ENCODE measurements at places on chromosomes 12 and 14. TPM values are rescaled to one million over a fixed set of nuclear protein-coding genes. Genes with fewer than 3 reads are reported as not detected.
A peak's percentile ranks its signal among the peaks of the same experiment; 100 is the strongest.

The KCTD10 gene
- total RNA-seq, result 54.8 TPM

The ITGB7 gene
- 4.1 TPM for total RNA-seq

The MYG1 gene
- 62.0 TPM for total RNA-seq

The KRT74 gene
- not detected for total RNA-seq

The C12orf54 gene
- total RNA-seq, result not detected

The TNS2 gene
- 160 TPM for total RNA-seq

The FAM90A1 gene
- total RNA-seq, result 0.36 TPM

The HAL gene
- 0.40 TPM for total RNA-seq

The PPP1R1A gene
- 0.41 TPM for total RNA-seq

The PIWIL1 gene
- 0.32 TPM for total RNA-seq

The RPS6KL1 gene
- 3.1 TPM for total RNA-seq

The GRIN2B gene
- not detected for total RNA-seq

The FAM177A1 gene
- 46.8 TPM for total RNA-seq

DNA sequence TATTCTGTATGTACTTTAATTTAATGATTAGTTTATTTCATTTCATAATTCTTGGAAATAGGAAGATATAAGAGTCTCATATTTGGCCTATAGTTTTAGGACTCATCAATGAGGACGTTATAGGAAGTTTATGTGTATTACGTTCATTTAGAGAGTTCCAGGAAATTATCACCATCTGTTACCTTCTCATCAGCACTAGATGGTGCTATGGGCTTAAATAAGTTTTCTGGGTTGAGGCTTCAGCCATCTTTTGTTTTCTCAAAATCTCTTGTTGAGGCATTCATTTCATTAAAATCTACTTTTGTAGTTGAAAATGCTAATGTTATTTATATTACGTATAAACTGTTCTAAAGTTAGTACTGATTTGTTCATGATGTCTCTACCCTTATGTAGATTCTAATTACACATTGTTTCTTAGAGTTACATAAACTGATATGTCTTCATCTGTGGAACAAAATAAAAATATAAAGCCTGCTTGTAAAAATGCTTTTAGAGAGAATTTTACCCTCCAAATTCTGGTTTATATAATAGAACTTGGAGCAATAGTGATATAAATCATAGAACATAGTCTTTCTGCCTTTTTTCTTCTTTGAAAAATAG, 89.2 kb downstream of the CFAP54 start:
- DNase-seq, result no peak

DNA sequence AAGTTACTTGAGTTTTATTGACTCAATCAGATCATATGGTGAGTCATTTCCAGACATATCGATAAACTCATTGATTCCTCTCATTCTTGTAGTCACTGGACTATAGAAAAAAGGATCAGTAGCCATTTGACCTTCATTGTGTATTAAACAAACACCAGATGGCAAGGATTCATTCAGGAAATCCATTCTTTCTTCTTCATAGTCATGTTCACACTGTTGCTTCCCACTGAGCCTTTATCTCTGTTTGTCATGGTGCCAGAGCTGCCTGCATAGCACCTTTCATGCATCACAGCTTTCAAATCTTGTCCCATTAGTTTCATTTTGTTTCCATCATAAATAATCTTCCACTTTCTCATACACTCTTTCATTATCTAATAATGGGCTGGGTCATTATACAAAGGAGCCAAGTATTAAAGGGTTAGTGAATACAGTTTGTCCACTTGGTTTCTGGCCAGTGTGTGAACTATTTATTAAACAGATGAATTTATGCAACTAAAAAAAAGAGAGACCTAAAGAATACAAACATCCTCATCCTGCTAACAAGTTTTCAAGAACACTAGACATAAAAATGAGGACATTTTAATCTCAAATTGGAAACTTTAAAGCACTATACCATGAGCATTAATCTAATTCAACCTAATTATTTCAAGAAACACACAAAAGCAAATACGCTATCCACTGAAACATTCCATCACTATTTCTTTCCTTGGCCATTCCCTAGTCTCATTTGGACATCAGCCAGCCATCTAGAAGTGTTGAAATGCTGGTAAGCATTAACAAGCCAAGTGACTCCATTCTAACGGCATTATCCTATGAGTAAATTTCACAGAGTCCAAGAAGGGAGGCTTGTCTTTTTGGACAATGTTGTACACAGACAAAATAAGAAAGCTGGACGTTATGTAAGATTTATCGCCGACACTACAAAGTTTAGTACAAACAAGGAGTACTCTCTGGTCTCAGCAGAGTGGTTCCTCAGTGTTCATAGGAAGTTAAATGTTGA, 476.5 kb downstream of the FOXG1 start:
- DNase-seq, result no peak

GRCh38 chr14:31170411-31170810, 37.2 kb downstream of the HECTD1 start:
- no peak for DNase-seq

- peak; percentile 69 for DNase-seq
Measured at GRCh38 chr12:124379938-124380754, 85.3 kb downstream of the RFLNA start.

GRCh38 chr14:65359503-65359902, 53.0 kb upstream of the FUT8 start:
- DNase-seq, result no peak

DNA sequence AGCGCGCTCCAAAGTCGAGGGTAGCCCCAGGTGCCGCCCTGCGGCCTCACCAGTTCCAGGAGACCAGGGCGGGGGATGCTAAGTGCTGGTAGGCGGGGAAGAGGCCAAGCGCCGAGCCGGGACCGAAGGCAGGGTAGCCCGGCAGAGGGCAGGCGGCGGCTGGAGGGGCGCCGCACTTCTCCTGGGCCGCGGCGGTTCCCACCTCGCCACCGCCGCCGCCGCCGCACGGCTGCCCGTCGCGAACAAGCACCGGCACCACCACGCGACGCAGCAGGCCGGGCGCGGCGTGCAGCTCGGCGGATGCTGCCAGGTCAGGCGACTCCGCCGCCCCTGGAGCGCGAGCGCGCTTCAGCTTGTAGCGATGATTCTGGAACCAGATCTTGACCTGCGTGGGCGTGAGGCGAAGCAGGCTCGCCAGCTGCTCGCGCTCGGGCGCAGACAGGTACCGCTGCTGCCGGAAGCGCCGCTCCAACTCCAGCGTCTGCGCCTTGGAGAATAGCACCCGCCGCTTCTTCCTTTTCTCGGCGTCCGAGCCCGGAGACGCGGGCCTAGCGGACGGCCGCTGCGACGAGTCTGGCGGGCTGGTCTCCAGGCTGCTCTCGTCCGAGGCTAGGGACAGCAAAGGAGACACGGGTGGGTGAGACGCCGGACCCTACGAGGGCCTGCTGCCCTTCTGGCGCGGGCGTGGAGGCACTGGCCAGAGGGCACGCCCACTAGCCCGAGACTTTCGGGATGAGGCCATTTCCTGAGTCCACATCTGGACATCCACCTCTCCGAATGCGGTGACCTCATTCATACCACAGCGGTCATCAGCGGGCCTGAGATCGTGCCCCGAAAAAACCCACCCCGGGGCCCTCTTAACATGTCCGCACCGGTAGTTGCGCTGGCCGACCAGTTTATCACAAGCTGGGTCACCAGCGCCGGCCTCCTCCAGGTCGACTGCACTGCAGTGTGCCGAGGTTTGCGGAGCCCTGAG, 1.3 kb downstream of the NKX2-8 start:
- no peak for DNase-seq

DNA sequence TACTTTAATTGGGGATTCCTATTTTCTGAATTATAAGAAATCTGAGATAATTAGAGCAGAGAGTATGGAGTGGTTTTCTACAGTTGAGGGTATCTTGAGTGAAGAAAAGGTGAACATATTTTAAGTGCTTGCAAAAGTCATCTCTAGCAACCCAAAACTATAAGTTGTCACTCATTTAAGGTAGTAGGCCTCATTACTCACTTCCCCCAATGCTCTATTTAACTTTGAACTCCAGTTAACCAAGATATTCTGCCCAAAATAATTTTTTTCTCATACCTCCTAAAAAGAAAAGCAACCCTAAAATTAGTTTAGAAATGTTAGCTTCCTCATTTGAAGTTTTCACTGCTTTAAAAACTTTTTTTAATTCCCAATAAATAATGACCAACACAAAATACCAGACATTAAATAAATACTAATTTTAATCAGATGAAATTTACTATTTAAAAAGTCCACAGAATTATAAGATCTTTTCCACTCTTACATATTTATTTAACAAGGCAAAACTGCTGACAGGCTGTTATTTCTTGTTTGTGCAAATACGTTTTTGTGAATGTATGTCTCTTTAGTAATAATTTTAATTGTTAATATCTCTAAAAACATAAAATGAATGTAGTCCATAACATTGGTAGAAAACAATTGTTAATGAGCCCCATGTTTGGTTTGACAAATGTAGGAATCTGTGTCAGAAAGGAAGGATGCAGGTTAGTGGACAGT, 47.8 kb downstream of the VRK1 start:
- DNase-seq, result no peak

DNA sequence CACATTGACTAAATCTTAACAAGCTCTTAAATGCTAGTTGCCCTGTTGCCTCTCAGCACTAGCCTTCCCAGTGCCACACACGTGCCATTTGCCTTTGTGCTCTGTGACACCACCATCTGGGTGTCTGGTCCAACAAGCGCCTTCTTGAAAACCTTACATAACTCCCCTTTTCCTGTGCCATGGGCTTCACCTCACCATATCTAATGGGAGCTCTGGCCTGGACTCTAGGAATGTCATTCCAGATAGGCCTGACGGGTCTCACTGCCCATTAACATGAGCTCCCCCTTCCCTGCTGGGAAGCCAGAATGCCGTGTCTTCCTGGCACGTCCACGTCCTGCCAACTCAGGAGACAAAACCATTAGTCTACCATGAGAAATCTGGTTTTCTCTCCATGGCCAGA, 24.4 kb downstream of the SSPN start:
- no peak for DNase-seq

DNA sequence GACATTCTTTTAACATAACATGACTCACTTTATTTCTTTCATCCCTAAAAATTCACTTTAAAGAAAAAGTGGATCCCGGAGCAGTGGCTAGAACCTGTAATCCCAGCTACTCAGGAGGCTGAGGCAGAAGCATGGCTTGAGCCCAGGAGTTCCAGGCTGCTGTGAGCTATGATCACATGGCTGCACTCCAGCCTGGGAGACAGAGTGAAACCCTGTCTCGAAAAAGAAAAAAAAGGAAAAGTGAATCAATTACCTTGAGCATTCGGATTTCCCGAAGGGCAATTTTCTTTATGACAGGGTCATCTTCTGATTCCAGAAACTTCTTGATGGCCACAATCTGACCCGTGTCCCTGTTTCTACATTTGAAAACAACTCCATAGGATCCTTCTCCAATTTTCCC, 1.2 kb downstream of the CDKL1 start:
- DNase-seq, result peak; percentile 56

DNA sequence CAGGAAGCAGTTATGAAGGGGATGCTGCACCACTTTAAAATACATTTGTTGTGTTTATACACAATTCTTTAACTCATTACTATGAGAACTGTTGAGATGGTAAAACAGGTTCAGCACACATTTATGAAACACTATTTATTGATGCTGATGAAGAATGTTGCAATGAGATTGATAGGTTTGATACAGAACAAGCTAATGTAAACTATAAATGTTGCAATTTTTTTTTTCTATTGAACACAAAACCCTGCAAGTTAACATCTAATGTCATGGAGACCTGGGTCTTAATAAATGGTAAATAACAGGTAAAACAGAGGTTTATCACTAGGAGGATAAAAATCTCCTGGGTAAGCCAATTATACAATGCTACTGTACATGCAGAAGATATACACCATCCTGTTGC, 857.6 kb downstream of the FSCB start:
- no peak for DNase-seq

DNA sequence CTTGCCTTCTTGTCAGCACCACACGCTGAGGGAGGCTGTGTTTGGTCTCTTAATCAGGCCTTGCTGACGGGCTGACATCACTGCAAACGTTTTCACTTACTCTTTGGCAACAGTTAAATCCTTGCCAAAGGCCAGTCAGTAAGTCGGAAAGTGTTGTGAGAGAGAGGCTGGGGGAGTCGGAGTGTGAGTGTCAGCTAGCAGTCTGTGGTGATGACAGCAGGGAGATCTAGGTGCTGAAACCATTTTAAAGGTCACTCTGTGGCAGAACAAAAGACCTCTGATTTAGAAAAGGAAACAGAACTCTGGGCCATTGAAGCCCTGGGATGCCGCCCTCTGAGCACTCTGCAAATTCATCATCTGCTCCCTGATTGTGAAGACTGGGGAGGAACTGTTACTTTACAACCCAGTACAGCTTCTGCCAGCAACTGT, 143.5 kb downstream of the PAX9 start:
- DNase-seq, result no peak

- DNase-seq, result no peak
Measured at GRCh38 chr14:75205591-75205990, 29.2 kb upstream of the TMED10 start.

DNA sequence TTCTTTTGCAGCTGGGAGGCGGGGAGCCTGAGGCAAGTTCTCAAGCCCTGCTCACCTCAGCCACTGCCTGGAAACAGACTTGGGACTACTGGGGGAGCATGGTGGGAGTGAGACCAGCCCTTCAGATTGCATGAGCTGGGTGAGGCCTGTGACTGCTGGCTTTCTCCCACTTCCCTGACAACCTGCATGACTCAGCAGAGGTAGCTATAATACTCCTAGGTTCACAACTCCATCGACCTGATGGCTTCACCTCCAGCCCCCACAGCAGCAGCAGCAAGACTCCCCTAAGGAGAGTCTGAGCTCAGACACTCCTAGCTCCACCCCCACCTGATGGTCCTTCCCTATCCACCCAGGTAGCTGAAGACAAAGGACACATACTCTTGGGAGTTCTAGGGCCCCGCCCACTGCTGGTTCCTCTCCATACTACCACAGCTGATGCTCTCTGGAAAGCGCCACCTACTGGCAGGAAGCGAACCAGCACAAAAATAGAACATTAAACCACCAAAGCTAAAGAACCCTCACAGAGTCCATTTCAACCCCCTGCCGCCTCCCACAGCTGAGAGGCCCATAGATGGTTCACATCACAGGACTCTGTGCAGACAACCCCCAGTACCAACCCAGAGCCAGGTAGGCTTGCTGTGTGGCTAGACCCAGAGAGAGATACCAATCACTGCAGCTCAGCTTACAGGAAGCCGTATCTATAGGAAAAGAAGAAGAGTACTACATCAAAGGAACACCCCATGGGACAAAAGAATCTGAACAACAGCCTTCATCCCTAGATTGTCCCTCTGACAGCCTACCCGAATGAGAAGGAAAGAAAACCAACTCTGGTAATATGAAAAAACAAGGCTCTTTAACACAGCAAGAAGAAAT, 68.7 kb downstream of the RPAP3 start:
- DNase-seq, result no peak

GRCh38 chr12:88579161-88579517, 1.1 kb downstream of the KITLG start:
- DNase-seq, result peak; percentile 16

- no peak for DNase-seq
Measured at GRCh38 chr14:31449971-31450610, 7.2 kb downstream of the DTD2 start.

- no peak for DNase-seq
Measured at GRCh38 chr14:93037351-93037750, 78.4 kb downstream of the ITPK1 start.

GRCh38 chr12:20832911-20833310, 22.4 kb downstream of the SLCO1B3 start:
- DNase-seq, result no peak

Measured in adrenal gland (tissue), 19 donors.